GM04504 (cell line): ENCODE measurements at places on chromosomes 7 and 10.

GRCh38 chr7:73730485-73730884 lies 8.1 kb downstream of the ABHD11 start:
- no peak for DNase-seq

GRCh38 chr7:69654849-69655707 lies 56.8 kb downstream of the AUTS2 start:
- no peak for DNase-seq

GRCh38 chr7:38427279-38427955 lies 154.0 kb upstream of the TARP start:
- DNase-seq, result no peak

- no peak for DNase-seq
Measured at GRCh38 chr7:129859183-129859582, 93.6 kb downstream of the UBE2H start.

GRCh38 chr10:93139059-93139655 lies 65.5 kb downstream of the CYP26A1 start:
- no peak for DNase-seq

- DNase-seq, result no peak
Measured at GRCh38 chr7:31648880-31649279, 38.1 kb upstream of the PPP1R17 start.

GRCh38 chr10:79139124-79139835 lies 70.5 kb downstream of the ZMIZ1 start:
- DNase-seq, result peak; percentile 90
